ENCODE measurements at places on chromosomes 1 and 21. TPM values are rescaled to one million over a fixed set of nuclear protein-coding genes. Genes with fewer than 3 reads are reported as not detected.

The NHLH1 gene
- 0.09 TPM for total RNA-seq

The RAB3B gene
- total RNA-seq, result not detected

The MPZ gene
- 4.8 TPM for total RNA-seq

DNA sequence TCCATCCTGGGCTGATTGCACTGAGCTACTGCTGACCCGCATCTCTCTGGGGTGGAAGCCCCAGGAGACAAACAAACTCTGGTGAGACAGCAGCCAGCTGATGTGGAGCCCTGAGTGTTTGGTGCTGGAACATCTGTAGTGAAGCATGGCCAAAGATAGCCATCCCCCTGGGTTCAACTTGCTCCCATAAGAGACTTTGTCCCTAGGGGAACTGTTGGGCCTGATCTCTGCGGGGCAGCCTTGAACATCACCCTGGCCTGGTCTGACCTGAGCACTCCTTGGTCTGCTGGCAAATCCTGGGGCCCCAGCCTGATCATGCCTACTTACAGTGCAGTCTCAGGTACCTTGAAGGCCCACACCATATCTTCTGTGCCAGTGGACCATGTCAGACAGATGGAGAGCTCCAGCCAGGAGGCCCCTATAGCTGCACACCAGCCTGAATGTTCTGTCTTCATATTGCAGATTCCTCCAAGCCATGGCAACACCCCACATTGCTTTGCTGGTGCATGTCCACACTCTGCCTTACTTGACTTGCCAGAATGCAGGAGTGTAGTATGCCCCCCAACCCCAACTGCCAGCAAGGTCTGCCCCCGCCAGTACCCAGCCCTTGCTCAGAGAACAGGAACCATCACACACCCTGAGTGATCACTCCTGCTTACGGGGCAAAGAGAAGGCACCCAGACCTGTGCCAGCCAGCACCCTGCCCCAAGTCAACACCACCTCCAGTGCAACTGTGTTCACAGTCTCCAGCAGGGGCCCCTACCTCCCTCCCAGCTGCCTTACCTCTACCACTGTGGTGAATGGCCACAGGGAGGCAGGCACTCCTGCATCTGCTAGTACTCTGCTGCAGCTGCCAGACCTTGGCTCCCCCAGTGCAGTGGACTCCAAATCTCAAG, 690.5 kb upstream of the NR5A2 start:
- DNase-seq, result no peak

DNA sequence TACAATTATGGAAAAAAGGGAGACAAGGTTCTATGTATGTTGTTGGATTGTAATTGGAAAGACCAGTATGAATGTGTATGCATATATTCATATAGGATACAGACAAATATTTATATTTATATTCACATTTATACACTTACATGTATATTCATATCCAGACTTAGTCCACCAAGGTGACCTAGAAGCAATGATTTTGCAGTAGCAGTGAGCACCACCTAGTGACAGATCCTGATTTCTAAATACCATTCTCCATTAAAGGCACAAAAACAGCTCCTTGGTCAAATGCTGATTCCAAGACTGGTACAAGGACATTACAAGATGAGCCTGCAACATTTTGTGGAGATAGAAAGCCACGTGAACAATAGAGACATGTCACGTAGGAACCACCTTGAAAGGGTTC, 153.4 kb downstream of the SDCCAG8 start:
- DNase-seq, result no peak

GRCh38 chr1:115251856-115252255, 86.2 kb downstream of the NGF start:
- DNase-seq, result no peak

DNA sequence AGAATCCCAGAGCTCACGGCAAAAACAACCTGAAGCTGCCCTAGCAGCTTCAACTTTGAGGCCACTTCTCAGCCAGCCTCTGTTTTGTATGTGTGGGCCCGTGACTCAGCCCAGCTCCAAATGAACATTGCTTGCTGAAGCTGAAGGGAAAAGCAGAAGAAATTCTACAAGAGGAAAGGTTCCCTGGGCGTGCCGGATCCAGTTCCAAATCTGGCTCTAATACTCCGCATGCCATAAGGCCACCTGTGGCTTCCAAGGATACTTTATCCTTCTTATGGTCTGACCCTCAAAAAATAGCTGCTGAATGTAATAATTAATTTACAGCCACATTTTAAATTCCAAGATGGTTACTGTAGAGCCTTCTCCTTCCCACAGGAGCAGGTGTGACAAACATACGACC, 24.3 kb downstream of the TSPAN2 start:
- DNase-seq, result no peak

GRCh38 chr1:248611883-248612414, 14.4 kb upstream of the OR2T10 start:
- DNase-seq, result no peak

All from right cardiac atrium (tissue), 5 donors.